ENCODE measurements at places on chromosomes 5 and 9.

- no peak for DNase-seq
These were observed 215.8 kb downstream of the CEMIP2 start for GRCh38 chr9:71552480-71552879.

- DNase-seq, result no peak
These were observed 28.5 kb upstream of the TNFSF15 start for GRCh38 chr9:114834386-114834785.

- DNase-seq, result no peak
These were observed 26.4 kb upstream of the EXOC3 start for GRCh38 chr5:416636-416960.

- peak; percentile 35 for DNase-seq
These were observed 45.2 kb upstream of the GLIPR2 start for GRCh38 chr9:36091026-36091953.

DNA sequence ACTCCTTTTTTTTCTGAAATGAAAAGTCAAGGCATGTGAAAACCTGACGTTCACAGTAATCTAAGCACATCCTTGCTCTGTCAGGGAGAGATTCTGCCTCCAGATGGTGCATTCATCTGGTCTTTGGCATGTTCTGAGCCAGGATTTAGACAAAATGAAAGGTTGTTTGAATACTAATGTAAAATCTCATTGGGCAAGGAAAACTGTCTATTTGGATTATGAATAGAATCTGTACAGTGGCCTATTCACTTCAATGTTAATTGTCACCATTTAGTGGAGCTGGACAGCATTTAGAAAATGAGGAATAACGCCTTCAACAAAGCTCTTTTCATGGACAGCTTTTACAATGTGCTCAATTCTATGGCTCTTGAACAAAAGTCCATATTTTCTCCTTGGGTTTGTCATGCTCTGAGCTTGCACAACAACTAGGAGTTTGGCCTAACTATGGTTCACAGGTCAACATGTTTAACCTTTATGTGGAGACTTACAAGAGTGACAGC lies 28.9 kb downstream of the ARHGEF28 start:
- DNase-seq, result no peak

DNA sequence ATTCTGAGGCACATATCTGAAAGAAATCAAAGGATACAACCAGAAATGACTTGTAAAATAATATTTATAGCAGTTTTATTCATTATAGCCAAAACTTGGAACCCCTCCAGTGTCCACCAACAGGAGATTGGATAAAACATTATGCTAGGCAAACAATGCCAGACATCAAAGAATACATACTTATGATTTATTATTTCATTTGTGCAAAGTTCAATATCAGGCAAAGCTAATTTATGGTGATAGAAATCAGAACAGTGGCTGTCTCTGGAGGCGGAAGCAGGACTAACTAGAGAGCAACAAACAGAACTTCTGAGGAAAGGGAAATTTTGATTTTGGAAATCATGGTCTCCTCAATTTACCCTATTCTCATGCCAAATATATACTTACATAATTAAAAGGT lies 193.1 kb downstream of the ICE1 start:
- no peak for DNase-seq

GRCh38 chr5:53110156-53110555 lies 599 bp upstream of the MOCS2 start:
- no peak for DNase-seq

GRCh38 chr5:74154526-74154925 lies 486.0 kb downstream of the ENC1 start:
- no peak for DNase-seq

DNA sequence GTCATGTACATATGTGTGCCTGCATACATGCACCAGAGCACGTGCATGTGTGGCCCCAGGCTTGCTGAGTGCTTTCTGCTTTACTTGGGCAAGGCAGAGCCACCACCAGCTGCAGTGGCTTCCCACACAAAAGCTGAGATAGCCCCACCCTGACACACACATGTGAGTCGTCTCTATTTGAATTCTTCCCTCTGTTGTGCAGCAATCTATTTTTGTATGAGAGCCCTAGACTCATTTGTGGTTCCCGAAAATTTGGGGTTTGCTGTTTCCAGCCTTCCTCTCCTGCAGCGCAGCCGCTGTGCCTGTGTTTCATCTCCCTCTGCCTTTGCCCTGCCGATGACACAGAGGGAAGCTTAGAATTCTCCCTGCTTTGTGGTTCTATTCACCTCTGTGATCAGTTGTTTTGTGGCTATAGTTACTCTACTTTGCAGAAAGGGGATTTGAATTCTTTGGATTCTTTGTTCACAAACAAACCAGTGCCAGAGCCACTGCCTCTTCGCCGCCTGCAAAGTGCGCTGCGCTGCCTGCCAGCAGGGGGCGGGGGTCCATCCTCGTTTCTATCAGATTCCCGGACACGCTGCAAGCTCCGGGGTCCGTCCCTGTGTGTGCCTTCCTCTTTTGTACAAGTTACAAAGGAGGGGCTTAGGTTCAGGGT lies 95.8 kb upstream of the DAP start:
- peak; percentile 79 for DNase-seq

GRCh38 chr5:163193886-163194285 lies 243.5 kb upstream of the CCNG1 start:
- DNase-seq, result no peak

GRCh38 chr5:154092356-154093141 lies 53.8 kb downstream of the MFAP3 start:
- DNase-seq, result no peak

GRCh38 chr5:154944716-154945115 lies 3.8 kb downstream of the MRPL22 start:
- no peak for DNase-seq

DNA sequence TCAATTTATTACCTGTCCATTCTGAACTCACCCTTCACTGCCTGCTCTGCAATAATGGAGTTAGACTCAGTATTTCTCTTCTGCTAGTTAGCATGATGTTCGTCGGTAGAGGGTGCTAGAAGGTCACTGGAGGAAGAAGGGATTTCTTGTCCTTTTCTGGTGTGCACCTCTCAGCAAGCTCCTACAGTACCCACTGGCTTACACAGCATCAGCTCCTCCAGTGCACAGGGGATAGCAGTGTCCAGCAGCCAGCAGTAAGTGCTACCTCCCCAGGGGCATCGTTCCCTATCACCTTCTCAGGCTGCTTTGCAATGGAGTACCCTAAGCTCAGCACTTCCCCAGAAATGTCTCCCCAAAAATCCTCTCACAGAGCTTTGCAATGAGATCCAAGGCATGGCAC lies 45.9 kb upstream of the APC start:
- DNase-seq, result no peak

GRCh38 chr9:3746296-3747275 lies 220.8 kb upstream of the RFX3 start:
- peak; percentile 45 for DNase-seq

DNA sequence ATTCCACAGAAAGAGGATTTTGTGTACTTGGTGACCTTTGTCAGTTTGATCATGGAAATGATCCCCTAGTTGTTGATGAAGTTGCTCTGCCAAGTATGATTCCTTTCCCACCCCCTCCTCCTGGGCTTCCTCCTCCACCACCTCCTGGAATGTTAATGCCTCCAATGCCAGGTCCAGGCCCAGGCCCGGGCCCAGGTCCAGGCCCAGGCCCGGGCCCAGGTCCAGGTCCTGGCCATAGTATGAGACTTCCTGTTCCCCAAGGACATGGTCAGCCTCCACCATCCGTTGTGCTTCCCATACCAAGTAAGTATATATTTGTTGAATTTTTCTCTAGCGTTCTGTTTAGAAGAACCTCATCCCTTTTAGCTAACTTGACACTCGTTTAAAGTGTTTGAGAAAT lies 30.0 kb downstream of the RBM27 start:
- no peak for DNase-seq

DNA sequence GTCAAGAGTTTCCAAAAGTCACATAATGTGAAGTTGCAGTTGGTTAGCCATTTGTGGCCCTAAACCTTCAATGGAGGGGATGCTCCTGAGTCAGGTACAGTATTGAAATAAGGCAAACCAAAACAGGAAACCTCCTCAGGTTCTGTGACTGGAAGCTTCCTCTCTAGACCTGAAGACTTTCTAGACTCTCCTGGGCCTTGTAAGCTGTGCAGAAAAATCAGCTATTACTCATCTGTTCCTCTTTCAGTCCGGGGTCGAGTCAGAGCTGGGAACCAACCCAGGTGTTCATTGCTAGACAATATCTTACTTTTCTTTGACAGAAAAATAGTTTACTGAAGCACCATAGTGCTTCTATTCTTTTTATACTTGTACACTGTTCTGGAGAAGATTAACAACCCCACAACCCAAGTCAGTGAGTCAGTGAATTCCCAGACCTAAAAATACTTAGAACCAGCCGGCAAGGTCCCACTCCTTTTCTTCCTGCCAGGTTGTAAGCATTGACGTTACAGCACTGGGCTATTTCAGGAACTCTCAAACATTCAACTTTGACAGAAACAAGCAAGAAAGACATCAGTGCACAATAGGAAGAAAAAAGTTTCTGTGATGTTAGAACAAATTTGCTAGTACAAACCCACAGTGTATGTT lies 47.3 kb downstream of the FSTL4 start:
- DNase-seq, result no peak

DNA sequence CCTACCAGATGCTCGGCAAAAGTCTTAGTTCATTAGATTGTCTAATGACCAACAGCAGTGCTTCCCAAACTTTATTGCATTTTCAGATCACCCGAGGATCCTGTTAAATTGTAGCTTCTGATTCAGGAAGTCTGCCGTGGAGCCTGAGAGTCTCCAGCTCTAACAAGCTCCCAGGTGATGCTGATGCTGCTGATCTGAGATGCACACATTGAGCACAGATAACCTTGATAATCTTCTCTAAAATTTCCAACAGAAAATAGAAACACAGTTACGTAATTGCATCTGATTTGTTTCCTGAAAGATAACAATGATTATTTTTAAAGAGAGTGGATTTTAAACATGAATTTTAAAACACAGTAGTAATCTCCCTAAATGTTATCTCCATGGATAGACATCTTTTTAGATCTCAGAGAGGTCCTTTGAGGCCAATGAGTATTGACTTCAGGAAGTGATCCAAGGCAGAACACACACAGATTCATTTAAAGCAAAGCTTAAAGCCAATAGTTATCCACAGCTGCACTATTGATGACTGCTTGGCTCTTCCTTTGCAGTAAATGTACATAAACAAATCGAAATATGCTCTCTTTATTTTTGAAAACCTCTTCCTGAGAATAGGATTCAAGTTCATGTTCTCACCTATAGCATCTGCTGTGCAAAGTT lies 122.8 kb upstream of the TNPO1 start:
- DNase-seq, result no peak

DNA sequence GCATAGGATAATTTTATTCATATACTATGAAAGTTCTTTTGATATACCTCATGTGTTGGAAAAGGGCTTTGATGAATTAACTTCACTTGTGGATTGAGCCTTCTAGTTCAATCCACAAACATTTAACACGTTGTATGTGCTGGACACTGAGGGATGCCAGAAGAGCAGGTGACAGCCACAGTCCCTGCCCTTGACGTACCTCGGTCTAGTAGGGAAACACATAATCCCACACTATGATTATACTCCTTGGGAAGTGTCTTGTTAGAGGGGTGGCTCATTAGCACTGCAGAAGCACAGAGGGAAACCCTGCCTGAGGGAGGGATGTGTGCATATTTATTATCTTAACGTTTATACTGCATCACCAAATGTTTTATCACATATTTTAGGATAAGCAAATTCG lies 61.2 kb downstream of the PIK3R1 start:
- no peak for DNase-seq

DNA sequence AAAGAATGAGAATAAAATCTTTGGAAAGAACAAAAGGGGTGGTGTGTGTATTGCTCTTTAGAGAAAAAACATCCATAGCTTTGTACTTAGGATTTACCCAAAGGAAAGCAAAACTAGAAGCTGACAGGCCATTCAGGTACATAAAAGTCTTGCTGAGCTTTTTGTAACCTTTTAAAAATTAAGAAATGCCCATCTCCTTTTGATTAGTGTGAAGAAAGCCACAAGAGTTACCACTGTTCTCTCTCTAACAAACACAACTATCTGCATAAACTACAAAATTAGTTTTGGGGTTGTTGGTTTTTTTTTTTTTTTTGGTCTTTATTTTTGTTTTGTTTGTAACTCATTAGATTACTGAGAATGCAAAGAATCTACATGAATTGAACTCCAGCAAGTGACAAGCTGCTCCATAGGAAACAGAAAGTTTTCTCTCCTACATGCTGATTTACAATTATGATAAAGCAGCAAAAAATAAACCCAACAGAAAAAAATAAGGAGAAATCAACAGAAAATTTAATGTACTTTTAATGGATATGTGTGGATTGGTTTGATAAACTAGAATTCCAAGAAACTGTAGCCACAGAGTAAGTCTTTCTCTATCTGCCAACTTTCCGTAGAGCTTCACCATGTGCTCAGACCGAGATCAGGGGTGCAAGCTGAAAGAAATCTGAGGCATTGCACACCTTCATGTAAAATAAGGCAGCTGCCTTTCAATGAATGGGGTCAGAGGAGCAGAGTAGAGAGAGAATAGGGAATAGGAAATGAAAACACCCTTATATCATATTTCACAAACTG lies 12.3 kb downstream of the BAAT start:
- DNase-seq, result no peak

- DNase-seq, result no peak
These were observed 116.0 kb upstream of the PAM start for GRCh38 chr5:102638912-102639652.

DNA sequence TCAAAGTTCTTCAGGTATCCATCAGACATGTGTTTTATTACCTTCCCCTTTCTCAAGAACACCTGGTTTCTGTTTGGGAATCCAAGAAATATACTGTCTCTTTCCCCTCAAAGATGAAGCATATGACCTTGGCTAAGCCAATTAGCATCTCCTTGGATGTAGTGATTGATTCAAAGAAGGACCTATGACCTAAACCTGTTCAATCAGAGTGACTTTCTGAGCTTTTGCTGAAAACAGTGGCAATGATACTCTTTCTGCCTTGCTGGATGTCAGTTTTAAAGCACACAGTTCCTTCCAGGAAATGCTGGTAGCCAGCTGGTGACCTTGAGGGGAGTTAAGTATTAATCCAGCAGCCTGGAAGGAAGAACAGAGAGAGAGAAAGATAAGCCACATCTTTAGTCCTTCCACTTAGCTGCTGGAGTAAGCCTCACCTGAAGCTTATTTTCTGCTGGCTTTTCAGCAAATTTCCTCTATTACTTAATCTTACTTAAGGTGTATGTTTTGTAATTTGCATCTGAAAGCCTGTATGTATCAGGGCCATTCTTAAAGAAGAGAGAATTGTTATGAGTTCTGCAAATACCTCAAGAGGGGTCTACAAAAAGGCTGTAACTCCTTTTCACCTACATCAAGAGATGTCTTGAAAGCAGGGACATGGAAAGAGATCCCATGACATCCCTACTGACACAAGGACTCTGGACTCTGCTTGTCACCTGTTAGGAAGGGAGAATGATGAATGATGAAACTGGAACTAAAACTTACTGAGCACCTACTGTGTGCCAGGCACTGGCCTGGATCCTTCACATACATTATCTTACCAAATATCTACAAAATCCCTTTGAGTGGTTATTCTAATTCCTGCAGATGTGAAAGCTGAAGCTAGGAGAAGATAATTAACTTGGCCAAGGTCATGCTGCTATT lies 35.2 kb upstream of the PIK3R1 start:
- DNase-seq, result no peak

DNA sequence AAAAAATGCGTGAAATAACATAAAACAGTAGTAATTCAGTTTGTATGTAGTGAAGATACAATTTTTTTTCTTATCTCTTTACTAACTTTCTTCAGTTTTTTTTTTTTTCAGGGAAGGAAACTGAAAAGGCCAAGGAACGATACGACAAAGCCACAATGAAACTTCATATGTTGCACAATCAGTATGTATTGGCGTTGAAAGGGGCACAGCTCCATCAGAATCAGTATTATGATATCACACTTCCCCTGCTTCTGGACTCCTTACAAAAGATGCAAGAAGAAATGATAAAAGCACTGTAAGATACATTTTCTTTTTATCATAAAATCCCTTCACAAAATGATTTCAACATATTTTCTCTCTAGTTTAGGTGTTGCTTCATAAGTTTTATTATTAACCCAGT lies 120.0 kb downstream of the FER start:
- DNase-seq, result no peak

Measured in hepatic stellate cell (primary cell).